ENCODE measurements at places on chromosomes 11 and 22.
A peak's percentile ranks its signal among the peaks of the same experiment; 100 is the strongest.

DNA sequence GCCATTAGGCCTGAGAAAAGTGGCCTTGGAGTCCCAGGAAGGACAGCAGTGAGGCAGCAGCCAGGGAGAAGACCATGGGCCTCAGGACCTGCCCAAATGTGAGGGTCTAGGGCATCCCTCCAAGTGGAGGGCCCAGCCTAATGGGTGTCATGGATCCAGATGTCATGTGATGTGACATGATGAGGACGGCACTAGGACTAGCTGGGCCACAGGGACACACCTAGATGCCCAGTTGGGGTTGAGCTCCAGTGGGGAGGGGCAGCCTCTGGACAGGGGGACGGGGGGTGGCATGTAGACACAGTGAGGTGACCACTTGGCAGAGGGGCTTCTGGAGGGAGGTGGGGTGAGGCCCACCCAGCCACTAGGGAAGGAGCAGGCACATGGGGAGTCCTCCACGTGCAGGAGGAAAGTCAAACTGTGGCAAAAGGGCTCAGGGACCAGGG is 5.4 kb downstream of the SCARF2 start:
- no peak for DNase-seq

DNA sequence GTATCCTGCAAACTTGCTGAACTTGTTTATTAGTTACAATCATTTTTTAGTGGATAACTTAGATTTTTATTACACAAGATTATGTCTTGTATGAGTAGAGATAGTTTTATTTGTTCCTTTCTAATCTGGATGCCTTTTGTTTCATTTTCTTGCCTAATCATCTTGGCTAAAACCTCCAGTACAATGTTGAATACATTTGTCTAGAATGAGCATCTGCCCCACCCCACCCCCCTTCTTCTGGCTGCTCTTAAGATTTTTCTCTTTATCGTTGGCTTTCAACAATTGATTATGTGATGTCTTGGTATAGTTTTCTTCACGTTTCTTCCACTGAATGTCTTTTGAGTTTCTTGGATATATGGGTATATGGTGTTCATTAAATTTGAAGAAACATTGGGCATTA is 37.3 kb upstream of the TUB start:
- no peak for DNase-seq

GRCh38 chr11:37849706-37850105 is 1251.7 kb upstream of the RAG2 start:
- DNase-seq = no peak

GRCh38 chr11:78277314-78277994 is 88.7 kb downstream of the USP35 start:
- DNase-seq = no peak

GRCh38 chr11:5280582-5281102 is 10.9 kb upstream of the HBE1 start:
- DNase-seq = peak; percentile 39

GRCh38 chr11:30788849-30789248 is 202.7 kb upstream of the MPPED2 start:
- DNase-seq = no peak

GRCh38 chr11:43392713-43393112 is 34.0 kb downstream of the TTC17 start:
- no peak for DNase-seq

- DNase-seq = peak; percentile 47
These were observed 106.5 kb downstream of the ALX4 start for GRCh38 chr11:44203270-44204043.

DNA sequence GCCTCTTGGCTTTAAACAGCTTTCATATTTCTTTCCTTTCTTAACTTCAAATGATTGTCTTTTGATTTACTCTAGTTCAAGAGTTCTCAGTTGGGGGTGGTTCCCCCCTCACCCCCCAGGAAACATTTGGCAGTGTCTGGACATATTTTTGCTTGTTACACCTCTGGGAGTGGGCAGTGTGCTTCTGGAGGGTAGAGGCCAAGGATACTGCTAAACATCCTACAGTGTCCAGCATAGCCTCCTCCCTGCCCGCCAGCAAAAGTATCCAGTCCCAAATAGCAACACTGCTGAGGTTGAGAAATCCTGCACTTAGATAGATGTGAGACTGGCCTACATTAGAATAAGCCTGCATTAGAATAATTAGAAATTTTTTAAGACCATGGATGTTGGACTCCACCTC is 3.2 kb downstream of the PPP6R3 start:
- DNase-seq = no peak

DNA sequence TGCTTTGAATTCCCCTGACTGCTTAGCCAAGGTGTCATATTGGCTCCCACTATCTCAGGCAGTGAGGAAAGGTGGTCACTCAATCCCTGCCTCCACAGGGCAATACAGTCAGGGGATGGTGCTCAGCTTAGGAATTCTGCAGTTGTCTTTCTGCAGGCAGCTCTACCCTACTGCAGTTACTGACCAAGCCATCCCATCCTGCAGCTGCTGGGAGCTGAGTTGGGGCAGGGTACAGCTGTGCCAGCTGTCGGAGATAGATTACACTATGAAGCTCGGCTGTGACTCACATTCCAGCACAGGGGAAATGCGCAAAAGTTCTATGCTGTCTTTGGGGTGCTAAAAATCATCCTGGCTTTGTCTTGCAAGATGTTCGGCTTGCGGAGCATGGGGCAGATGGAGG is 4.4 kb upstream of the DAGLA start:
- DNase-seq = no peak

DNA sequence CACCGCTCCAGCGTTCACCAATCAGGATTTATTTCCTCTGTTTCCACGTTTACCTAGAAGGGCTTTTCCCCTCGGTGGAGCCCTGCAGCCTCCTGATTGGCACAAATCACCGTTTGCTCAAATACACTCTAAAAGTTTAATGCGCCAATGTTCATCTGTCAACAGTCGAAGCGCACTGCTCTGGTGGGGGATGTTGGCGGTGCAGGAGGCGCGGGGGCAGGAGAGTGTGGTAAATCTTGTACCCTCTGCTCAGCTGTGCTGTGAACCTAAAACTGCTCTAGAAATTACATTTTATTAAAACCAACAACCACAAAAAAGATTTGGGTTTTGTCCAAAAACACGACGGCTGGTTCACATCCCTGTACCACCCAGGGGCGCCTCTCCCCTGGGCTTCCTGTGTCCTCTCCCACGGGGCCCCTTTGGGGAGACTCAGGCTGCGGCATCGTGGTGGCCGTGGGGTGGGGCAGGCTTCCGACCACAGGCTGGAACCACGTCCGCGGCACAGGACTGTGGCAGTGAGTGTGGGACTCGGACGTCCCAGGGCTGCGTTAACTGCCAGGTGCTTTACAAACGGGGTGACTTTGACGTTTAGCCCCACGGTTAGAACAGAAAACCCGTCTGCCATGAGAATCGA is 13.5 kb downstream of the TTLL8 start:
- DNase-seq = no peak

DNA sequence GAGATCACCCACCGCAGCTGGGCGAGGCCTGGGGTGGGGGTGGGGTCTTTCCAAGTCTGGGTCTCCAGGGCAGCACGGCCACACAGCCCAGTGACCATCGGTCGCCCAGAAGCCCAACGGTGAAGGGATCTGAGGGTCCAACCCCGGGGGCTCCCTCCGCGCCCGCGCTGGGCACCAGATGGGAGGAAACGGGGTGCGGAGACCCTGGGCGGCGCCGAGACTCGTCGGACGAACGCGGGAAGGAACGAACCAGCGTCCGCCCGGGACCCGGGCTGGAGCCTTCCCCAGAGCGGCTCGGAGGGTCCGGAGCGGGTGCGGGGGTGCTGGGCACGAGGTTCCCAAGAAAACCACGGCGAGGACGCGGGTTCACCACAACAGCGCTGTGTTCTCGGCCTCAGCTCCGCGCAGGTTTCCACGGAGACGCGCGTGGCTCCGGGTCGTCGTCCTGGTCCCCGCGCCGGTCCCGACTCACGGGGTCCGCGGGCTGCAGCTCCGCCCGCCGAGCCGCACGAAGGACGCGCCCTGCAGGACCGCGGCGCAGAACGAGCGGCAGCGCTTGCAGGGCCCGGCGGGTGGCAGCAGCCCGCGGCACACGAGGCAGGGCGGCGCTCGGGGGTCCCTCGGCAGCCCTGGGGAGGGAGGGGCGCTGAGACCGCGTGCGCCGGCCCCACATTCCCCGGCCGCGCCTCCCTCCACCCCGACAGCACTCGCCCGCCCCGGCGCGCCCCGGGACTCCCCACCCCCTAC is 2.3 kb upstream of the IL17REL start:
- DNase-seq = peak; percentile 27

DNA sequence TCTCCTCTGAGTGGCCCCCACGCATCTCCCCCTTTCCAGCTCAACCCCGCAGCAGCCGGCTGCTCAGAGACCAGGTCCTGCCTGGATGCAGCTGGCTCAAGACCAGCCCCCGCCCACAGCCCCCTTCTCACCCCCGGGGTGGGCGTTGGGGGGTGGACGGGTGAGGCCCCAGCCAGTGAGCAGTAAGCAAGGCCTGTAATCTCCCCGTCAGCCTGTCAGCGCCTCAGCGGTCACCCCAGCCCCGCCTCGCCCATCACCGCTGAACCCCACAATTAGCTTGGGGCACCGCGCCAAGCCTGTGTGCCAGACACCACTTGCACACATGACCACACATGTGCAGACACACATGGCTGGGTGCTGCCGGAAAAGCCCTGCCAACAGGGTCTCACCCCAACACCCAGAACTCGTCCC is 5.9 kb downstream of the PLXNB2 start:
- DNase-seq = no peak

DNA sequence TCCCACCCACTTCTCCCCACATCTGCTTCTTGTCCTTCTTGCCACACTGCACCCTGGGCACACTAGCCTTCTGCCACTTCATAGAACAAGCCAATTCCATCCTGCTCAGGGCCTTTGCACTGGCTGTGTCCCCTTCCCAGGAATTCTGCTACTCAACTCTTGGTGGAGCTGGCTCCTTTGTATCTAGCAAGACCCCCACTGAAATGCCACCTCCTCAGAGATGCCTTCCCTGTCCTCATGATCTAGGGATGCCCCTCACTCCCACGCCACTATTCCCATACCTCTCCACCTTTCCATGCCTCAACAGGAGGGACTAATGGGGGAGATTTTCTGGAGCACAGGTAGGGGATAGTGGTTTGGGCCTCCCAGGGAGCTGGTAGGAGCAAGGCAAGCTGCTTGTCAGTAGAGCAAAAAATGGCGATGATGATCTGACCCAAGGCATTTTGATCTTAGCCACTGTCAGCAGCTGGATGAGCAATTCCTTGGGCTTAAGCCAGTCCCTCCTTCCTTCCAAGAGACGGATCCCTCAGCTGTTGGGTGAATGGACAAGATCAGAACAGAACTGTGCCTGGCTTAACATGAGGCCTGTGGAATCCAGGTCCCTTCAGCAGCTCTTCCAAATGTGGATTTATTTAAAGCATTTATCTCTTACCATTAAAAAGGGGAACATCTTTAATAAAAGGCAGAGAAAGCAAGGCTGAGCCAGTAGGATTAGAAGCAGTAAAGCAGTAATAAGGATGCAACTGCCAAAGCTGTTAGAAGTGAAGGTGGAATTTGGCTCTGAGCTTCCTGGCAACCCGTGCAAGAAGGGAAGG is 4.0 kb upstream of the PRDM11 start:
- no peak for DNase-seq
